IMR-90 (cell line): ENCODE measurements at places on chromosomes 7 and 10. TPM values are rescaled to one million over a fixed set of nuclear protein-coding genes. Genes with fewer than 3 reads are reported as not detected.

DNA sequence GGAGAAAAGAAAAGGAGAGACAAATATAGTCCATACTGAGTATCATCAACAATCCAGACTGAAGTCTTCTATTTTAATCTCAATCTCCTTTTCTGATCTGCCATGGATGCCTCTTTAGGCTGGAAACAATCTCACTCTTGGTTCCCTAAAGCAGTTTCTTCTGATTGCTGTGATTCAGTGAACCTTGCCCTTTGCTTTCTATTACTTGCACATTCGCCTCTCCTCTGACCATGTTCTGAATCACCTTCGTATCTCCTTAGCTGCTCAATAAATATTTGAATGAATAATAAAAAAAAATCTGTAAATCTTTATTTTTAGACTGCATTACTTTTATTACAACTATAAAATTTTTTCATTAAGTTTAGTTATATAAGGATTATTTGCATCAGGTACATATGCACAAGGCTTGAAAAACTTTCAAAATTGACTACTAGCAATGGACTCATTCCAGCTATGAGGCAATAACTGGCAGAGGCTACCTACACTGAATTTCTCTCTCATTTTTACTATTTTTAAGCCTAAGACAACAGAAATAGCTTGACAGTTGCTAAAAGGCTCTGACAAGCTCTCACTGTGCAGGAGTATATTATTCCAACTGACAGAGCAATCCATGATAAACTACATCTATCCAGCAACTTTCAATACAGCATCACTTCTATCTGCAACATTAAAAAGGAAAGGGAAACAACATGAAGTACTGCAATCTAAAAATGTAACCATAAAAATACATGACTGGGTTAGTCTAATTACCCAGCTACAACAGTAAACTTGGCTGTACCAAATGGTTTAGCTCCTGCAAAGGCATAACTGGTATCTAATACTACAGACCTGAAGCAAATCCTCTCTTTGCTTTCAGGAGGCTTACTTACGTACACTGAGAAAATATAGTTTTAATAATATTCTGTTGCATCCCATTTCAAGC, 25.6 kb downstream of the TM9SF3 start:
- no peak overlapping the region for H3K27ac ChIP-seq
- no peaks in the 10 kb centered on the region for H3K27me3 ChIP-seq
- peak; percentile 48 for DNase-seq
- H3K4me1 ChIP-seq: no peaks in the 10 kb centered on the region; the same call in 1 of the 2 replicates
- peaks cover 19% of the 10 kb centered on the region for H3K36me3 ChIP-seq

- no peaks in the 10 kb centered on the region for H3K27me3 ChIP-seq
- no peak overlapping the region for H3K4me3 ChIP-seq
- no peaks in the 10 kb centered on the region for H3K4me1 ChIP-seq
- no peak for DNase-seq
Measured at GRCh38 chr10:82922755-82923154, 1047.8 kb downstream of the NRG3 start.

DNA sequence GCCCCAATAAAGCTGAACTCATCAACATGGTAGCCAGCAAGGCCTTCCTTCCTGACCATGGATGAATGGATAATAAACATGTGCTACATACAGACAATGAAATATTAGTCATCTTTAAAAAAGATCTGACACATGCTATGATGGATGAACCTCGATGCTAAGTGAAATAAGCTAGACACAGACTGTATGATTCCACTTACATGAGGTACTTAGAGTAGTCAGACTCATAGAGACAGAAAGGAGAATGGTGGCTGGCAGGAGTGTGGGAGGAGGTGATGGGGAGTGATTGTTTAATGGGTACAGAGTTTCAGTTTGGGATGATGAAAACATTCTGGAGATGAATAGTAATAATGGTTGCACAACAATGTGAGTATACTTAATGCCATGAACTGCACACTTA, 114.1 kb upstream of the SORCS3 start:
- H3K27ac ChIP-seq: no peak overlapping the region
- H3K4me3 ChIP-seq: no peak overlapping the region
- H3K36me3 ChIP-seq: no peaks in the 10 kb centered on the region
- H3K27me3 ChIP-seq: no peaks in the 10 kb centered on the region
- no peaks in the 10 kb centered on the region for H3K4me1 ChIP-seq

- H3K27ac ChIP-seq: no peak overlapping the region
- no peaks in the 10 kb centered on the region for H3K4me1 ChIP-seq
- DNase-seq: no peak
- H3K27me3 ChIP-seq: no peaks in the 10 kb centered on the region
- no peaks in the 10 kb centered on the region for H3K36me3 ChIP-seq
- no peak overlapping the region for H3K4me3 ChIP-seq
Measured at GRCh38 chr7:23928418-23928775, 218.4 kb downstream of the STK31 start.

DNA sequence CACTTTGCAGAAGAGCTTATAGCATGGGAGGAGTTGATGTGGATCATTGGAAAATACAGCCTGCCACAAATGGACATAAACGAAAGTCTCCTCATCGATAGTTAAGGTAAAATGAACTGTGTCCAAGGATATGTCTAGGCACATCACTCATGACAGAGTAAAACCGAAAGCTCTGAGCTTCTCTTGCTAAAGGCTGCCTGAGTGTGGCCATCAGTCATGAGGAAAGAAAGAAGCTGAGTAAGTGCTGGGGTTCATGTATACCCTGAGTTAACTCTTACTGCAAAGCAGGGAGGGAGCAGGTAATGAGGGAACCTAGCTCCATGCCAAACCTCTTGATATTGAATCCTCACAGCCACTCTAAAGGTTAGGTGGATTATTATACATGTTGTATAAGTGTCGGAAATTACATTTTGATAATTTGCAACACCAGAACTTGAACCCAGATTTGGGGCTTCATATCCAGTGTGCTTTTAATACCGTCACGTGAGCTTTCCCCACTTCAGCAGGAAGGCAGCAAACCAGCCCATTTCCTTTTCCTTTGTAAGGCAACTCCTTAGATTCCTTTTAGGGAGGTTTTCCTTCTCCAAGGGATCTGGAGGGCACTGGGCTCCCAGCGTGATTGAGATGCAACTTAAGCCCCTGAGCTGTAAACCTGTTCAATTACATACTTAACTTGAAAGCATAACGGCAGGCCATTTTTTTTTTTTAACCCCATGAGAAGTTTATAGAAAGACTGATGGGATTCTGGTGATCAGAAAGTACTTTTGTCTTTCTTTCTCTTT, 215.0 kb downstream of the PHF14 start:
- no peak overlapping the region for H3K27ac ChIP-seq
- peaks cover 4% of the 10 kb centered on the region; the same call in 1 of the 2 replicates for H3K4me1 ChIP-seq
- H3K4me3 ChIP-seq: peak overlapping the region; percentile 68; the same call in 1 of the 2 replicates
- H3K27me3 ChIP-seq: peaks cover 1% of the 10 kb centered on the region; the same call in 1 of the 2 replicates

GRCh38 chr7:123797673-123798531, 47.1 kb upstream of the HYAL4 start:
- H3K27me3 ChIP-seq: 0 out of 2 replicates have a peak, but pooled peaks cover under 1% of the 10 kb centered on the region
- H3K4me3 ChIP-seq: no peak overlapping the region
- no peak overlapping the region for H3K27ac ChIP-seq
- DNase-seq: peak; percentile 78
- H3K36me3 ChIP-seq: no peaks in the 10 kb centered on the region
- peaks cover 2% of the 10 kb centered on the region; the same call in 1 of the 2 replicates for H3K4me1 ChIP-seq

DNA sequence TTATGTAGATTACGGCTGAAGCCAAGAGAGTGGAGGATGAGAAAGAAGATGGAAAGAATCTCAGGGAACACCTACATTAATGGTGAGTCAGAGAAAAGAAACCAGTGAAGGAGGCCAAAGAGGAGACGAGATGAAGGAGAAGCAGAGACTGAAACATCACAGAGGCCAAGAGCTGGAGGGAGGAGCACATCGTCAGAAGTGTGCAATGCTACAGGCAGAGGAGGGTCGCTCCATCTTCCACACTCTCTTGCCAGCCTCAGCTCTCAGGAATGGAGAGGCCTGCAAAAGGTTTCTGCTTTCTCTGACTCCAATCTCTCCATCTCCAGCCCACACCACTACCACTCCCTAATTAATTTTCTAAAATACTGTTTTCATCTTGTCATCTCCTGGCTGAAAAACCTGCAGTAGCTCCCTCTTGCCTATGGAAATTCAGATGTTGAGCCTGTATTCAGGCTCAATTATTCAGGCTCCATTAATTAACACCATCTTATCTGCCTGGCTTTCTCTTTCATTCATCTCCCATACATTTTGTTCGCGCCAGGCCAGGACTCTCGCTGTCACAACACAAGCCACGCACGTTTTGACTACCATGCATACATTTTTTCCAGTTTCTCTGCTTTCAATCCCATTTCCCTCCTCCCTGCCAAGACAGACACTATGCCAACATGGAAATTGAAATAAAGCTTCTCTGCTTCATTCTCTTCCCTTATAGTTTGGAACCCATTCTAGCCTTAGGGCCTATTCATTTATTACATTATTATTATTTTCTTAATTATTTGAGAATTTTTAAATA, 165.8 kb downstream of the INHBA start:
- no peaks in the 10 kb centered on the region for H3K36me3 ChIP-seq
- peaks cover 5% of the 10 kb centered on the region for H3K4me1 ChIP-seq
- DNase-seq: peak; percentile 47
- no peaks in the 10 kb centered on the region for H3K27me3 ChIP-seq
- no peak overlapping the region for H3K4me3 ChIP-seq

The CC2D2B gene
- not detected in 2 replicates for total RNA-seq

The FAM107B gene
- 27.1 and 46.4 TPM in 2 replicates for total RNA-seq

The ZNF32 gene
- total RNA-seq: 21.4 and 31.2 TPM in 2 replicates

The CPSF4 gene
- total RNA-seq: 23.8 and 23.9 TPM in 2 replicates
